Tibial nerve (tissue), 4 donors: ENCODE measurements at places on chromosomes 3 and 15. TPM values are rescaled to one million over a fixed set of nuclear protein-coding genes. Genes with fewer than 3 reads are reported as not detected.

The MYL3 gene
- total RNA-seq = 17.1 TPM

DNA sequence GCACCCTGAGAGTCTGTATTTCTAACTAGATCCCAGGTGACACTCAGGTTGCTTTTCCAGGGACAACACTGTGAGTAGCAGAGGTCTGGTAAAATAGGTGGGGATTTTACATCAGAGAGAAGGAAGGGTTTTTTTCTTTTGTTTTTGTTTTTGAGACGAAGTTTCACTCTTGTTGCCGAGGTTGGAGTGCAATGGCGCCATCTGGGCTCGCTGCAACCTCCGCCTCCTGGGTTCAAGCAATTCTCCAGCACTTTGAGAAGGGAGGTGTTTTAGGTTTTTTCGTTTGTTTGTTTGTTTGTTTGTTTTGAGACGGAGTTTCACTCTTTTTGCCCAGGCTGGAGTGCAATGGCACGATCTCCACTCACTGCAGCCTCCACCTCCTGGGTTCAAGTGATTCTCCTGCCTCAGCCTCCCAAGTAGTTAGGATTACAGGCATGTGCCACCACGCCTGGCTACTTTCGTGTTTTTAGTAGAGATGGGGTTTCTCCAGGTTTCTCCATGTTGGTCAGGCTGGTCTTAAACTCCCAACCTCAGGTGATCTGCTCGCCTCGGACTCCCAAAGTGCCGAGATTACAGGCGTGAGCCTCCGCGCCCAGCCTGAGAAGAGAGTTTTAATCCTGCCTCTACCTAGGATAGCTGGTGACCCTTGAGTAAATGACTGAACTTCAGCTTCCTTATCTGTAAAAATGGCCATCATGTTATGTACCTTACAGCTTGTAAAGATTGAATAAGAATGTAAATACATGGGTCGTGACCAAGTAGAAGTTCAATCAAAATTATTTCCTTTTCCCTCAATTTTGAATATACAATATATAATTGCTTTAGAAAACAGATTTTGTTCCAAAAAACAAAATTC, 95.9 kb upstream of the FNDC3B start:
- no peaks in the 10 kb centered on the region for H3K36me3 ChIP-seq
- no peak for DNase-seq
- no peak overlapping the region for H3K27ac ChIP-seq
- H3K27me3 ChIP-seq = no peaks in the 10 kb centered on the region
- peaks cover 9% of the 10 kb centered on the region for H3K4me1 ChIP-seq

The MOBP gene
- total RNA-seq = 2.5 TPM

The PPP1R14D gene
- not detected for total RNA-seq
